Occipital lobe (tissue), 3 donors: ENCODE measurements at places on chromosomes 5 and 9. TPM values are rescaled to one million over a fixed set of nuclear protein-coding genes. Genes with fewer than 3 reads are reported as not detected.

Gene SPINK13
- not detected for total RNA-seq

Gene PRDM12
- not detected for total RNA-seq

Gene INSL4
- not detected for total RNA-seq

Gene EIF4E1B
- total RNA-seq: not detected

Gene SPINK1
- total RNA-seq: not detected
